IgD-negative memory B cell (primary cell): ENCODE measurements at places on chromosomes 3 and 15. TPM values are rescaled to one million over a fixed set of nuclear protein-coding genes. Genes with fewer than 3 reads are reported as not detected.

The GMNC gene
- not detected for polyA plus RNA-seq

The GPR87 gene
- not detected for polyA plus RNA-seq

The ACSBG1 gene
- polyA plus RNA-seq = not detected

The PCSK6 gene
- polyA plus RNA-seq = 0.14 TPM

The COL6A5 gene
- polyA plus RNA-seq = not detected

The TLR9 gene
- polyA plus RNA-seq = 10.4 TPM

The PAK6 gene
- not detected for polyA plus RNA-seq

The CHRM5 gene
- not detected for polyA plus RNA-seq

The HTR3E gene
- not detected for polyA plus RNA-seq

The CYP1A2 gene
- not detected for polyA plus RNA-seq

The GPR171 gene
- polyA plus RNA-seq = 1.1 TPM
